Stimulated activated CD8-positive, alpha-beta memory T cell treated with anti-CD3 and anti-CD28 coated beads, Interleukin-4, amount 100 ng/mL, for 1 hour (primary cell): ENCODE measurements at places on chromosomes 13 and 19.

- no peak for DNase-seq
Observed at GRCh38 chr19:3760871-3761361, 576 bp downstream of the APBA3 start.

DNA sequence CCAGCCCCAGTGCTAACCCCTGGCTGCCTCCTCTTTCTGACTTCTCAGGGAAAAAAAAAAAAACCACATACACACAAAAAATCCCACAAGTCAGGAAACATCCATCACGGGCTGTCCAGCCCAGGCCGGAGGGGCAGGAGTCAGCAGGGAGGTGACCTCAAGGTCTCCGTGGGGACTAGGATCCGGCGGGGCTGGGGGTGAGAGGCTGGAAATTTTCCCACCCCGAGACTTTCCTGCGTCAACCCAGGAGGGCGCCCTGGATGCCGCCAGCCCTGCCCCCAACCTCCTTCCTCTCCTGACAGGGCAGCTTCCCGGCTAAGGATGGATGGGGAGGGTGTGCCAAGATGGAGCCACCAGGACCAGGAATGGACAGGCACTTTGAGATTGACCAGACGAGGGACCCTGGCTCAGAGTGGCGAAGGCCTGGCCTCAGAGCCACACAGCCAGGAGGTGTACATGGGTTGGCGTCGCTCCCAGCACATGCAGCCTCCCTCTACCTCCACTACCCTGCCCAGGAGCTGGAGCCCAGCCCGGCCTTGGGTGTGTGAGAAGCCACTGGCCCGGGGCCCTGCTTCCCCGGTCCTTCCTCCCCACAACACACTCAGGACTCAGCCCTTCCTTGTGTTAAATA is 33.3 kb downstream of the BLOC1S3 start:
- DNase-seq: no peak

GRCh38 chr13:21550918-21551317 is 53.1 kb downstream of the MICU2 start:
- no peak for DNase-seq

DNA sequence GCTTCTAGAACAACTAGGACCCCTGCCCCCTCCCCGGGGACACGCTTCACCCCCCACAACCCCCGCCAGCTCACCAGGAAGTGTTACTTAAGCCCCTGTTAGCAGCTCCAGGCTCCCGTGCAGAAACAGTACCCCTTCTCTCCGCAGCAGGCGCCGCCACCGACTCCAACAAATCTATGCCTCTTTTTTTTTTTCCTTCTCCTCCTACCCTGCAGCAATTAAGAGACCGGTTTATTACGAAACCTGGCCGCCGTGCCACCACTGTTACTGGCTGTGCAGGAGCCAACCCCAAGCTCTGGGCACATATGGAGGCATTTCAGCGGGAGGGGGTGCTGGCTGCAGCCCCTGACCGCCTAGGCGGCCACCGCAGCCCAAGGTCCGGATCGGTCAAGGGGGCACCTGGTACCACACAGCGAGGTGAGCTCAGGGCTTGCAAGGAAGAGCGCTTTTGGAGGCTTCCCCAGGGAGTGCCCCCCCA is 2.4 kb downstream of the GADD45B start:
- peak; percentile 23 for DNase-seq

DNA sequence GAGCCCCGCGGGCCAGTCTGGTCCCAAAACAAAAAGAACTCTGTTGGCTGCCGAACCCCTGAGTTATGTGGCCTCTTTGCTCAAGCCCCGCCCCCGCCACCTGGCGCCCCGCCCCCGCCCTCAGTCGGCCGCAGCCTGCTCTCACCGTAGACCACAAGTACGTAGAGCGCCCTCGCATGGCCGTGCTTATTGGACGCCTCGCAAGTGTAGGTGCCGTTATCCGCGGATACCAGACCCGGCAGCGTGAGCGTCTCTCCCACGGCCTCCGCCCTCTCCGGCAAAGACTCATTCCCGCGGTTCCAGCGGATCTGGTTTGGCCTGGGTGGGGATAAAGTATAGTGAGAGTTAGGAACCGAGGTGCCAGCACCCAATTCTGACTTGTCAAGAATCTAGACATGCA is 5.5 kb upstream of the ZNF428 start:
- DNase-seq: peak; percentile 63

- DNase-seq: no peak
Observed at GRCh38 chr19:10508707-10509106, 5.6 kb upstream of the KEAP1 start.

DNA sequence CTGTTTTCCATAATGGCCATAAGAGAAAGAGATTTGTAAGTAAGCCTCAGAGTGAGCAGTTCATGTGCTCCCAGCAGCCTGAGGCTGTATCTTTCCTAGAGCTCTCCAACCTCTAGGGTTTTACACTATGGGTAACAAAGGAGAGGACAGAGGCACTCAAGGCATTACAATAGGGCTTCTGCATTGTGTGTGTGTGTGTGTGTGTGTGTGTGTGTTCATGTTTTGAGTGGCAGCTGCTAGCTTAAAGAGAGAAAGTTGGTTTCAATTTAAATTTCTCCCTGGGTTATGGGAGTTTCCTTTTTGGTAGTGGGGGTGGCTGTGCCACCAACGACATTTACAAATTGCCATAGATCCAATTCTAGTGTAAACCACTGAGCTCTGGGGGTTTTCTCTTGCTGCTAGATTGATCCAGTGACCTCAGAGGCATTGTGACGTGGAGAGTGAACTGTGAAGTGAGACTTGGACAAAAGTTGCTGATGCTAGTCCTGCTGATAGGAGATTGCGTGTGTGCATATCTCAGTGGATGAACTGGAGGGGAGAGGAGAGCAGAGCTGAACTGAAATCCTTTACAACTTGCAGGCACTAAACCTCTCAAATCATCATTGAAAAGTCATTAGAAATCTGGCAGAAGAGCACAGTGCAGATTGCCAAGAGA is 67.2 kb upstream of the OLFM4 start:
- DNase-seq: no peak

- no peak for DNase-seq
Observed at GRCh38 chr13:84931264-84931663, 868.0 kb downstream of the SLITRK6 start.

DNA sequence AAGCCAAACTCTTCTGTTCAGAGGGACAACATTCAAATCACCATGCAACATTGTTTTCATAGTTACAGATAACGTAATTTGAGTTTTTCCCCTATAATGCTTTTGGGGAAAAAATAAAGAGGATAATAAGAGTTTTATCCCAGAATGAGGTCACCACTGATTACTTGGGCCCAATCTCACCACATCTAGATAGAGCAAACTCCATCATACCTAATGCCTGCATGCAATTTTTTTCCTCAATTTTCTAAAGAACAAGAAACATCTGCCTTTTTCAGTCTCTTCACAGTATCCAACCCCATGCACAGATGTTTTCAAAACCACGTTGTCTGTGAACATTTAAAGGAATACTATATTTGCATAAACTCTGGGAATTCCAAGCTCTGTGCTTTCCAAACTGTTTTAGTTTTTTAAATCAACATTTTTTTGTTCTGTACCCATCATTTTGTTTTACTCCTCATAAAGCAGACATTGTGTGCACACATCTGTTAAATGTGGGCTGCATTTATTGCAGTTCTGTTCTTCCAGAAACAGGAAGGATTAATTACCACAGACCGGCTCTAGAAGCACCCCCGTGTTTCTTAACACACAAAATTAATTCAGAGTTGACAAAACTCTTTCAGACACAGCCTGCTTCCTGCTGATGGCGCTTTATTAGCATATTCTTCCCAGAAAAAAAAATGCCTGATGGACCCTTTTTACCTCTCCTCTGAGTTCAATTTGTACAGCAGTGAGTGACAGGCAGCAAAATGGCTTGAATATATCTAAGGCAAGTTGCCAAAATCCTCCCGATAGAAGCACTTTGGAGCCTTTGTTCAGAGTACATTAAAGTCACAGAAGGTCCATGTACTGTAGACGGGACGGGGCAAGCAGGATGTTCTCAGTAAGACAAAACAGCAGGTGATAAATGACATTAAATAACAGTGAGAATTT is 1171.9 kb downstream of the EFNB2 start:
- DNase-seq: no peak

GRCh38 chr13:72180253-72180952 is 313.4 kb upstream of the DACH1 start:
- DNase-seq: no peak

- DNase-seq: no peak
Observed at GRCh38 chr19:13006431-13007281, 11.4 kb downstream of the NFIX start.

DNA sequence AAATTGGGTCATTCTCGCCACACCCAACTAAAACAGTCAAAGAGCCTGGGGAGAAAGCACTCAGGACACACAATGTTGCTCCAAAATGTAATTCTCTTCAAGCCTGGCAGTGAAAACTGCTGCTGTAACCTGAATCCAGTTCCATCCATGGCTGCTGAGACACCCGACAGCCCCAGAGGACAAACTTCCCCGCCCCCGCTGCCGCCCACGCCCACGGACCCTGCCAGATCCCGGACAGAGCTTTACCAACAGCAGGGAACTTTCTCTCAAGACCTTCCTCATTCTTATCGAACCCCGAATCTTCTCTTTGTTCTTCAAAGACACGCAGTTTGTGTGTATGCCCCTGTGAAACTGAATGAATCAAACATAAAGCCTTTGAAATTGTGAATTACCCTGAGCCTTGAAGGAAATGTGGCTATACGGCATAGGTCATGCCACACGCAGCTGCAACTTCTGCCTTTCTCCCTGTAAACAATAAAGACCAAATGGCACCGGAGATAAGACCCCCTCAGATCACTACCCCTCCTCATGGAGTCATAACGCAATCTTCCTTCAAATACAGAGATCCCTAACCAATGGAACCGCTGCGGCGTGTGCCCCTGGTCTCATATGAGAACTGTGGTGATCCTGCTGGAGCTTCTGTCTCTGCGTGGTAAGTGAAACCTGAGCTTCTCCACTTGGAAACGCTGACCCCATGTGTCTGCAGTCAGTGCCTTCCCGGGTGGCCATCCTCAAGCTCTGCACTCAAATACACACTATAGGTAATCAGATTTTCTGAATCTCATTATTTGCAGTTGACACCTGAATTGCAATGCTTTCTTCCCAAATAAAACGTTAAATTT is 4.8 kb upstream of the LAMP1 start:
- no peak for DNase-seq

DNA sequence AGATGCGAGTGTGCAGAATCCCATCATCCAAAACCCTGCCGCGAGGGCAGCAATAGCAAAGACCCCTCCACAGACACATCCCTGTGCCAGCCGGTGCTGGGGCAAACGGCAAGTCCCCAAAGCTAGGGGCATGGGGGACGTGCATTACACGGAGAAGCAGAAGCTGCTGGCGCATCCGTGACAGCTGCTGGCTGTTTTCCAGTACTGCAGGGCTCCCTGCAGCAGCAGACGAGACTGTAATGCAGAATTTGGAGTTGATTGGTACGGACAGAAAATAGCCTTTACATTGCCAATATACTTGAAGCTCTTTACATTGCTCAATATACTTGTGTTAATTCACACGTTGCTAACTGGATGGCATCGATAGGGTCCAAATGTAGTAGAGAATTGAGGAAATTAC is 77.2 kb upstream of the TMTC4 start:
- no peak for DNase-seq

DNA sequence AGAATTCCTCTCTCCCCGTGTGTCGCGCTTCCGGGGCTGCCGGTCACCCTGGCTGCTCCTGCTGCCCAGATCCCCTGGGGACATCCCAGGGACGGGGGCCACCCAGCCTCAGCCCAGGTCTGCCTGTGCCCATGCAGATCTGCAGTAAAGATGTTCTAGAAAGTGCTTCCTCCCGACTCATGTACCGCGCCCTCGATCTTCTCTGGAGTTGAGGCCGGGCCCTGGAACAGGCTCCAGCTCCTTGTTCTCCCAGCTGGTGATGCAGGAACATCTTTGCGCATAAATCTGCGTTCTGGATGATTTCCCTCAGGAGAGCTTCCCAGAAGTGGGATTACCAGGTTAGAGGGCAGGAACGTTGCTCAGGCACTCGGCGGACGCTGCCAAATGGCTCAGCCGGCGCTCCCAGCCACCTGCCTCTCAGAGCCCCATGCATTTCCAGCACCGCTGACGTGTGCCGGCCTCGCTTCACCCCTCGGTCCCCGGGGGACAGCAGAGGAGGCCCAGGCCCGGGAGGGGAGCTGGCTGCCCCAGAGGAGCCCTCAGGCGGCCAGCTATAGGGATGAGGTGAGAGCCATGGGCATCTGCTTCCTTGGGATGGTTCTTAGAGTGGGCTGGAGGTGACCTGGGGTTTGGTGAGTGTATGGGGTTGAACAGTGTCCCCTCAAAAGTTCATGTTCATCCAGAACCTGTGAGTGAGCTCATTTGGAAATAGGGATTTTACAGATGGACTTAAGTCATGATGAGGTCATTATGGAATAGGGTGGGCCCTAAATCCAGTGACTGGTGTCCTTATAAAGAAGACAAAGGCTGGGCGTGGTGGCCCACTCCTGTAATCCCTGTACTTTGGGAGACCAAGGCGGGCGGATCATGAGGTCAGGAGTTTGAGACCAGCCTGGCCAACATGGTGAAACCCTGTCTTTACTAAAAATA is 42.6 kb downstream of the CRTC1 start:
- DNase-seq: no peak

DNA sequence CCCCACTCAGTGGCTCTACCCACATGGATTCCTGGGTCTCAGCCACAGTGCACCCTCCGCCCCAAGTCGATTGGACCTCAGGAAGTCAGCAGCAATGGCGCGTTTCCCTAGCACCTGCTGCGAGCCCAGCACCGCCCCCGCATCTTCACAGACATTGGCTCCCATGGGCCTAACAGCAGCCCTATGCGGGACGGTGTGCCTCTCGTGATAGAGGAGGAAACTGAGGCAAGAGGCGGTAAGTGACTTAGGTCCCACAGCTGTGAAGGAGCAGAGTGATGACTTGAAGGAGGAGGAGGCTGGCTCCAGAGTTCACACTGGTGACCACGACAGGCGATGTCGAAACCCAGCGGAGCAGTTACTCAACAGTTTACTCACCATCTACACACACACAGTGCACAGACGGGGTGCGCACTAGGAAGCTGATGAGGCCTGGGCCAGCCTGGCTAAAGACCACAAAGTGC is 104.5 kb upstream of the SOX1 start:
- DNase-seq: no peak

DNA sequence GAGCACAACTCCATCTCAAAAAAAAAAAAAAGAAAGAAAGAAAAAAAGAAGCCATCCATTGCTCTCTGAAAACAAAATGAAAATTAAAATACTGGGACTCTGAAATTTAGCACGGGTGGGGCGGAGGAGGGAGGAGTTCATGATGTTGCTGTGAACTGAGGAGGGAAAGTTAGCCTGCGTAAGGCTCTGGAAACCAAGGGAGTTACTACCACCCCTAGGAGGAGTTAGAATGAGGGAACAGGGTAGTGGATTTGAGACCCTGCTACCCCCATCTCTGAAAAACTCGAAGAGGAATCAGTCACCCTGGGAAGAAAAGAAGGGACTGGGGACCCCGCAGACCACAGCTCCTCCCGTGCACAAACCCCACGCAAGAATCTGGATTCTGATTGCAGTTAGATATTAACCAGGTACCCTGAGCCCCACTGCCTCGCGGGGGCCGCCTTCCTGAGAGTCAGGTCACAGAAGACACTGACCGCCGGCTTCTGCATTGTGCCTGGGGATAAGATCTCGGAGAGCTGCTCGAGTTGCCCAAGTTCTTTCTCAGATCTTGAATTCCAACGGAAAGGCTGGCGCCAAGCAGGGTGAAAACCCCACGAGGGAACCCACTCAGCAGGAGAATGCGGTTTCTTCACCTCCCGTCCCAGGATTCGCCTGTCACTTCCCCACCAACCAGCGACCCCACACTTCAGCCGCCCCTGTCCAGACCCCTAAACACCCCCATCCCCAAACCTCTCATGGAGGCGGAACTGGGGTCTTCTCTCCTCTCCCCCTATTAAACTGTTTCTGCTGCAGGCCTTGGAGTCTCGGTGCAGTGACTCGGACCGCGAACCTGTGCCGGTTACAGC is 870 bp downstream of the ZNF442 start:
- no peak for DNase-seq
